ENCODE measurements at places on chromosomes 5 and 9.

DNA sequence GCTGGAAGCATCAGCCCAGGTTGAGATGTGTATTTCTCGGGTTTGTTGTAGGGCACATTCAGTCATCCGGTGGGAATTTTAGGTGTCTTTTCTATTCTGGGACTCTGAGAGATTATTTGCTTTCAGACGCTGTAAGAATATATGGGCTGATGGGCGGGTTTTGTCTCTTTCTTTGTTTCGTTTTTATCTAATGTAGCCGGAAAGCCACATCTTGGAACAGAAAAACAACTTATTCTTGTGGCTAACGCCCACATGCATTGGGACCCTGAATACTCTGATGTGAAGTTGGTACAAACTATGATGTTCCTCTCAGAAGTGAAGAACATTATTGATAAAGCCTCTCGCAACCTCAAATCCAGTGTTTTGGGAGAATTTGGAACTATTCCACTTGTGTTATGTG, 22.4 kb downstream of the SCGB3A1 start:
- DNase-seq: no peak

DNA sequence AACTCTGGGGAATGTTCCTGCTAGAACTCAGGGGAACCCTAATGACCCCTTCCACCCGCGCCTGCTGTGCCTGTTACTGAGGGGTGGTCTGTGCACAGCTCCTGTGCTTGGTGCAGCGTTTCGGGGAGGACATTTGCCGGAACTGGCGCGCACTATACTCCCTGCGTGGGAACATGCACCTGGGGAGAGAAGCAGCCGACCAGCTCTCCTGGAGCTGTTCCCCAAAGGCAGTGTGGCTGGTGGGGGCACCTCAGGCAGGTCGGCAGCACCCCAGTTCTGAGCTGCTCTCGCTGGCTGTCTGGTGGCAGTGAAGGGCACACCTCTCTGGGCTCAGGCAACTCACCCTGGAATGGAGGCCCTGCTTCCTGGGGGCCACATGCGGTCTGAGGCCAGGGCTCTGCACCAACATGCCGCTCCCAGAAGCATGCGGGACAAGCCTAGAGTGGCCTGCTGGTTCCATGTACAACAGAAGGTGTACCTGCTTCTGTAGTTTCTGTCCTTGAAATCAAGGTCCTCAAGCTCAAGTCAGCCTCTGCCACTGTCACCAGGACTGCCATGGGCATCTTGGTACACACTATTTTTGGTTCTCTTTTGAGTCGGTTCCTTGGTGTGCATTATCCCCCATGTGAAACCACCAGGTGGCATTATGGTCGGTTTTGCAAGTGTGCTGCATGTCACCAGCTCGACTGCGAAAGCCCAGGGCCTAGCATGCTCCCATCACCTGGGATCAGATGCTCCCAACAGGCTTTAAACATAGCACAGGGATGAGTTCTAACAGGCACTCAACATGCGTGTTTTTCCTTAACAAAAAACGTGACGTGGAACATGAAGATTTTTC, 7.8 kb upstream of the MRNIP start:
- no peak for DNase-seq

DNA sequence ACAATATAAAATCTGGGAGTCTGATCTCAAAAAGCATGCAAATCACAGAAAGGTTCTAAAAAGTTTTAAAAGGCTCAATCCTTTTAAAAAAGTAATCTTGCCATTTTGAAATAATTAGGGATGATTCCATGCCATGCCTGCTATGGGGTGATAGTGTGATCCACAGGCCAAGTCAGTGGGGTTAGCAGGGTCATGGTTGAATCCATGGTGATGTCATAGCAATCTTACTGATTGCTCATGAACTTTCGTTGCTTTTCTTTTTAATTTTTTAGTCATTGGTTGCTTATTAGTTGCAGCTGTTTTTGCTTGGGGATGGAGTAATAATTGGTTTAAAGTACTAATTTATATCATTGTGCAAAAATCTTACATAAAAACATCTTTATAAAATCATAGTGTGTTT, 485.0 kb downstream of the ENC1 start:
- DNase-seq: no peak

GRCh38 chr9:26413611-26414010, 479.0 kb downstream of the CAAP1 start:
- DNase-seq: no peak

- DNase-seq: no peak
Observed at GRCh38 chr5:81420039-81420667, 26.2 kb upstream of the ACOT12 start.

DNA sequence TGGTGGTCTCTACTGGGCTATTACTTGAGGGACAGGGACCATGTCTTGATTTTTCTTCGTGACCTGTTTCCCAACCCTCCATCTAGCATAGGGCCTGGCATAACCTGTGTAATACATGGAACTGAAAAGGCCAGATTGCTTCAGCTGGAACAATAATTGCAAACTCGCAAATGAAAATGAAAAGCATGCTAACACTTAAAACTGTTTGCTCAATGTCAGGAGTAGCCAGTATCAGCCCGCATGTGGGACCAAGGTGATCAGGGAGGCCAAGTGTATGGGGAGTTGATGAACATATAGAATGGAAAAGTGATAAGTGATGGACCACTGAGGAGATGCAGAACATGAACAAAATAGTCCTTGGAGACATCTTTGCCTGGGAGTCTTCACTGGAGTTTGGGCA, 25.2 kb downstream of the GLRX start:
- no peak for DNase-seq

DNA sequence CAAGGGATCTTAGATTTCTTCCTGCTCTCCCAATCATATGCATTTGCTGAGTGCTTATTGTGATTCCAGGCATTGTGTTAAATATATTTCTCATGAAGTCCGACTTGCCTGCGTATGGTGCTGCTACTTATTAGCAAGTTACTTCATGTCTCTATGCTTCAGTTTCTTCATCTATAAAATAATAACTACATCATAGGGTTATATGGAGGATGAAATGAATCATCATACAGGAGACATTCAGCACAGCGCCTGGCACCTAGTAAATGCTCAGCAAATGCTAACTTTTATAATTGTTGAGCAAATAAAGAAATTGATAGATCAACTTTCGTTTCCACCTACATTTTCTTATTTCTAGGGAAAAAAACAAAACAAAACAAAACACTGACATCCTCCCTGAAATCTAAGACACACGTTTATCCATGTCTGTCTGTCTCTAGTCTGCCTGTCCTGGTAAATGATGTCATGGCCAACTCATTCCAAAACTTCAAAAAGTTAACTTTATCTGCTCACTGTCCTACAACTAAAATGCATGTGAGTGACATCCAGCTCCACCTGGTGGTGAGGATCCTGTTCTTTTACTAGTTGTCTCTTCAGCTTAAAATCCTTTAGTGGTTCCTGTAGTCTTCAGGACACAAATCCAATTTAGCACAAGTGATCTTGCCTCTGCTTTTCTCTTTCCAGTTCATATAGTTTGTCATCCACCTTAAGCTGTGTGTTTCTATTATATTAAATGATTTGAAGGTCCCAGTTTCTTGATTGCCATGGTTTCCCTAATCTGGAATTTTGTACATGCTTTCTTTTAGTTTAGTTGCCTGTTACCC, 27.7 kb downstream of the PPP3R2 start:
- DNase-seq: no peak

- DNase-seq: no peak
Observed at GRCh38 chr5:145858959-145859358, 13.9 kb downstream of the GRXCR2 start.

DNA sequence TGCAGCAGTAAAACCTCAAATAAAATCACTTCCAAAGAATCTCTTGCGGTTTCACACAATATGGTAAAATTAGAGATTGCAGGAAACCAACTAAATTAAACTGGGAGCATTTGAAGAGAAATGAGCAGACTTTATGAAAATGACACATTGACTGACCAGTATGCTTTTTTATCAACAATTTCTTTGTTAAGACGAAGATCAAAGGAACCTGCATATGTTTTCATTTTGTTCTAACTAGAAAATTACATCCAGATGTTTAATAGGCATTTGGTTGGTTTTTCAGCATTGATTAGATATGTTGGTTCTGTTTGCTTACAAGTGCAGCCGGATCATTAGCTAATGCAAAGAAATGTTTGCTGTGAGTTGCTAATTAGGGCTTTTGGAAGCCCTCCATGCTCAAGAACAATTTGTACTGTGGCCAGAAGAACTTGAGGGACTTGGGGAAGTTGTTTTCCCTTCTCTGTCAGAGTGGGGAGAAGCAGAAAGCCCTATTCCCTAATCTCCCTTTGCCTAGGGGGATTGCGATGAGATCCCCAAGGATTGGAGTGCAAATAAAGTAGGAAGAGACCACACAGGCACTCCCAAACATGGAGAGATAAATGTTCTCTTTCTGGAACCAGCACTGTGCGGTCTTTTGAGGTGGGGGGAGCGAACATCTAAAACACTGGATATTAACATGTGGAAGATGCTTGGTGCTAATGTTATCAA, 4.5 kb upstream of the TLE1 start:
- DNase-seq: no peak

- no peak for DNase-seq
Observed at GRCh38 chr5:122691931-122692330, 82.9 kb upstream of the SNX2 start.

- no peak for DNase-seq
Observed at GRCh38 chr5:177036443-177036842, 13.9 kb downstream of the ZNF346 start.

- no peak for DNase-seq
Observed at GRCh38 chr5:4204276-4205141, 608.9 kb downstream of the IRX1 start.

DNA sequence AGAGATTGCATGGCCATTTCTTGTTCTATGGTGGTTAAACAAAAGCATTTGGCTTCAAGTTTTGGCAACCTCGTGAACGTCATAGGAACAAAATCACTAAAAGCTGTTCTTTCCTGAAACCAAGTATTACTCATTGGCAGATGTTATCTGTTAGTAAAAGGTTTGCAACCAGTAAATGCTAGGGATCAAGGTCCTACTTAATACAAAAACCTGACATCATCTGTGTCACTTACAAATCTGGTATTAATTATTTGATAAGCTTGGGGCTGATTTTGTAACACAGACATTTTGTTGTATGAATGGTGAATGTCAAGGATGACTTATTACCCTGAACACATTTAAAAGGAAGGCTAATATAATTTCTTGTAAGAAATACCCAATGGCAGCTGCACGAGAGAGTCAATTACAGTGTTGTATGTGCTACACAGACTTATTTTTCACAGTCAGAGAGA, 486.4 kb upstream of the ZNF608 start:
- no peak for DNase-seq

DNA sequence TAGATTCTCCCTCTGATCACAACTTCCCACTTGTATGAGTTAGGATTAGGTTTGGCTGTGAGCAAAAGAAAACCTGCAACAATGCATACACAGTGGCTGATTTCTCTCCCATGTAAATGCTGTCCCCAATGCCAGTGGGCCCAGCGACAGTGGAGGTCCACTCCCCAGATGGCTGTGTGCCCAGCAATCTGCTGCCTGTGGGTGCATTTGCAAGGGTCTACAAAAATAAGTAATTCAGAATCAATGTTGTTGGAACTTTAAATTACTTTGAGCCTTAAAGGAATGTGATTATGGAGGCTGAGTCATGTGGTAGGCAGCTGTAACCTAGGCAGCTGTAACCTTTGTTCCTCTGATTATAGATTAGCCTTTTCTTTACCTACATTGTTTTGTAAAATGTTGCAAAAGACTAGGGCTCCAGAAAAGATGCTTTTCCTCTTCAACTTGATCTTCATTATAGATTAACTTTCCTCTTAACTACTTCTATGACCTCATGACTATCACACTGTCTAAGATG, 14.2 kb upstream of the MXD3 start:
- no peak for DNase-seq

DNA sequence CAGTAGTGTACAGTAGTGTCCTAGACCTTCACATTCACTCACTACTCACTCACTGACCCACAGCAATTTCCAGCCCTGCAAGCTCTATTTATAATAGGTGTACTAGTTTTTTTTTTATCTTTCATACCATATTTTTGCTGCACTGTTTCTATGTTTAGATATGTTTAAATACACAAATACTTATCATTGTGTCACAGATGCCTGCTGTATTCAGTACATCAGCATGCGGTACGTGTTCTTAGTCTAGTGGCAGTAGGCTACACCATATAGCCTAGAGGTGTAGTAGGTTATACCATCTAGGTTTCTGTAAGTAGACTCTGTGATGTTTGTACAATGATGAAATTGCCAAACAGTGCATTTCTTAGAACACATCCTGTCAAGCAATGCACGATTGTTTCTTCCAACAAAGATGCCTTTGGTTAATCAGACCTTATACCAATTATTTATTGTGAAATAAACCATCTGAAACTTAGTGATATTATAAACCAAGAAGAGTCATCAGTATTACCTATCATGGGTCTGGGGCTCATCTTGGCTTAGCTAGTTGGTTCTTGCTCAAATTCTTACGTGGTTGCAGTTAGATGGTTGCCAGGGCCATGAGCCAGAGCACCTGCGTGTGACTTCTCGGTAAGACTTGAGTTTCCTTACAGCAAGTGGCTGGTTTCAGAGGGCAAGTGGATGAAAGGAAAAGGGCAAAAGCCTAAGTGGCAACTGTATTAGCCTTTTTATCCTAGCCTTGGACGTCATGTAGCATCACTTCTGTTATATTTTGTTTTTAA, 41.1 kb downstream of the ERBIN start:
- no peak for DNase-seq

GRCh38 chr9:86733929-86734328, 213.4 kb downstream of the GAS1 start:
- no peak for DNase-seq

DNA sequence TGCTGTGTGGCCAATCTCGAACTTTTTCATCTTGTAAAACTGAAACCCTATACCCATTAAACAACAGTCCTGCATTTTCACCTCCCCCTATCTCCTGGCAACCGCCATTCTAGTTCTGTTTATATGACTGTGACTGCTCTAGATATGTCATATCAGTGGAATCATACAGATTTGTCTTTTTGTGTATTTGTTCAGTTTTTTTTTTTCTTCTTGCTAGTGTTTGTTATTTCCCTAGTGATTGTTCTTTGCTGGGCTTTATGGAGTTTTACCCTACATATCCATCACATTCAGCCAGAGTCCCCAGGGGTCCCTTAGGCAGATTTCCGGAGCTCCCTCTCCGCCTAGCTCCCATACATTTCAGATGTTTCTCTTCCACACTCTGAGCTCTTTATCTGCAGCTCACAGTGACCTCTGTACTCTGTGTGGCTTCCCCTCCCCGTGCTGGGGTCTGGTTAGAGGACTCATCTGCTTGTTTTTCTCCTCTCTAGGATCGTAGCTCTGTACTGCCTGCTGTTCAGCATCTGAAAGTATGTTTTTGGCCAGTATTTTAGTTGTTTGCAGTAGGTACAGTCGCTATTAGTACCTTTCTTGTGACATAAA, 25.1 kb upstream of the CARTPT start:
- no peak for DNase-seq

- no peak for DNase-seq
Observed at GRCh38 chr5:145568581-145568980, 266.6 kb downstream of the PRELID2 start.

GRCh38 chr5:160685695-160686094, 166.3 kb downstream of the ATP10B start:
- no peak for DNase-seq

DNA sequence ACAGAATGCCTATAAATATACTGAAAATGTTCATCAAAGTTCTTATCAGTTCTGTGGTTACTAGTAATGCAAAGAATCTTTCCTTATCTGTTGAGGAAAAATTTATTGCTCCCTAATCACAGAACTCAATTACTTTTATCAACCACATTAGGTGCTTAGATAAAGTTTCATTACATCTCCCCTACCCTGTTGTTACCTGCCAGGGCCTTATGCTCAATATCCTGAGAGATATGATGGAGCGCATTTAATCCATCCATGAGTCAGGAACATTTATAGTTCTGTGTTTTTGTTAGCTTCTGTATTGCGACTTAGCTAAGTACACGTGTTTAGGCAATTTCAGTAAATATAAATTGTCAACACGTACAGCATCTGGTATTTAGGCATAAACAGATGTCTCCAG, 164.3 kb upstream of the ST8SIA4 start:
- no peak for DNase-seq
